ENCODE measurements at places on chromosomes 6 and 20. TPM values are rescaled to one million over a fixed set of nuclear protein-coding genes. Genes with fewer than 3 reads are reported as not detected.
A peak's percentile ranks its signal among the peaks of the same experiment; 100 is the strongest.

Gene EEF1A2
- 32.6 TPM for total RNA-seq

Gene PSORS1C1
- total RNA-seq = not detected

Gene PLTP
- 18.5 TPM for total RNA-seq

DNA sequence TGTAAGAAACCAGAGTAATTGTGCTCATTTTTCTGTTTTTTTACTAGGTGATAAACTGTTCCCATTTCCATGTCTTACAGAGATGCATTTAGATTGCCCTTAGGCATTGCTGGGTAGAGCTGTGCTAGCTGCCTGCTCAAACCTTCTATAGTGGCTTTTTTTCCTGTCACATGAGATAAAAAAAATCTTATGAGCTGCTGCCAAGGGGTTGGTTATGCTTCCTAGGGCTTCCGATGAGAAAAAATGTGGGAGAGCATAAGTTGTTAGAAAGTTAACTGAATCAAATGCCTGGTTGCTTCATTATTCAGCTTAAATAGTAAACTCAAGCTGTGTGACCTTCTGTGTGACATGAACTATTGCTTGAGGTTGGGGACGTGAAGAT is 50.0 kb upstream of the NOX3 start:
- DNase-seq = peak; percentile 39

Gene RTEL1
- total RNA-seq = 8.4 TPM

DNA sequence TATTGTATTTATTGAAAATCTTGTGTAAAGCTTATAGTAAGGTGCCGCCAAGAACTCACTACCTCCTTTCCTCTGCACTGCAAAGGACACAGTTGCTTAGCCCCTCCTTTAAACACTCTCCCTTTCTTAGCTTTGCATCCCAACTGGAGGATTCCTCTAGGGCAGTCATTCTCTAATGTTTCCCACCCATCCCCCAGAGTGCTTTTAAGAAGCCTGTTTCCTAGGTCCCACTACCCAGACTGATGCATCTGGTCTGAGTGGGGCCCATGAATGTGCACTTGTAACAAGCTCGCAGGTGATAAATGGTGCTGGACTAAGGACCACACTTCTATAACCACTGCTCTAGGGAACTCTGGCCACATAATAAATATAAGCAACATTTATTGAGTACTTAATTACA is 55.2 kb downstream of the B4GALT5 start:
- peak; percentile 23 for DNase-seq

Gene MCHR2
- total RNA-seq = 0.16 TPM

DNA sequence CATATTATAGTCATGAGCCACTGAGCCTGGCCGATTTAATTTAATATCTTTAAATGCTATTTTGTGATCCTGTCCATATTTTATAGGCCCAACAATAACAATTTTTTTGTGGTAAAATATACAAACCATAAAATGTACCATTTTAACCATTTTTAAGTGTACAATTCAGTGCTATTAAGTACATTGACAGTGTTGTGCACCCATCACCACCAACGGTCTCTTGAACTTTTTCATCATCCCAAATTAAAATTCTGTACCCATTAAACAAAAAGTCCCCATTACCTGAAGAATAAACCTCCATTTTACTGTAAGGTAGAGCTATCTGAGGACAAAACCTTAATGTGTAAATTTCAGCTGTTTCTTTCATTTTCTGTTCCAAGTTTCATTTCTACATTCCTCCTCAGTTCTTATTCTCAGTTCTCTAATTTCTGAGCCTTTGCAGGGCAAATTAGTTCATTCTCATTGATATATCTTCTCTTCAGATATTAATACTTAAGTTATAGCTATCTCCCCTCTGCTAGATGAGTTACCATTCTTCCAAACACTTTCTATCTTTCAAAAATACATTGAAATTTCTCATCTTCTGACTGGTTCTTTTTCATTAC is 10.3 kb downstream of the MTO1 start:
- no peak for DNase-seq

- no peak for DNase-seq
Measured at GRCh38 chr6:17957498-17957897, 29.9 kb downstream of the KIF13A start.

- DNase-seq = no peak
Measured at GRCh38 chr20:24449026-24449720, 20.3 kb upstream of the SYNDIG1 start.

- no peak for DNase-seq
Measured at GRCh38 chr20:48541581-48542071, 286.2 kb downstream of the PREX1 start.

Gene OR2H2
- total RNA-seq = not detected

DNA sequence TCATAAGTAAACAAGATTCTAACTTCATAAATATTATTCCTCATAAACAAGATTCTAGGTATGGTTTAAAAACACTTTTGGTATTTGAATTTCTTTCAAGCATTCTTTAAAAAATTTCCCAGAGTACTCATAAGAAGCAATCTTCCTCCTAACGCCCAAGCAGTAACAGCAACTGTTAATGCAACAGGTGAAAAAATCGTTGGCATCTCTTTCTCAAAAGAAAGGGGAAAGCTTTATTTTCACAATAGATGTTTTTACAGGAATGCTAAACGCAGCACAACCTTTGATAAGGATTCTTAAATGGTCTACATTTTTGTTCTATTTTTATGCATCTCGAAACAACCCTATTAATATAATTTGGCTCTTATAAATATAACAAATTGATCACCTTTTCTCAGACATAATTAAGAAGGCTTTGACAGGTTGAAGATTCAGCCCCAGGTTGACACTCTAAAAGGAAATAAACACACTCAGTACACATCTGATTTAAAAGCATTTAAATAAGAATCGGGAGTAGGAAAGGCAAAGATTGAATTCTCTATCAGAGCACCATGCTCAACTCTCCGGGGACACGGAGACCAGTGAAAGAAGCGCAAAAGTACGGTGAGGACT is 634 bp downstream of the AHI1 start:
- no peak for DNase-seq
